ENCODE measurements at places on chromosomes 2 and 18.
A peak's percentile ranks its signal among the peaks of the same experiment; 100 is the strongest.

- peak; percentile 10 for DNase-seq
These were observed 96.7 kb upstream of the COPS8 start for GRCh38 chr2:236988690-236989624.

GRCh38 chr18:23337599-23338444, 115.3 kb upstream of the RIOK3 start:
- DNase-seq = peak; percentile 42

- no peak for DNase-seq
These were observed 63.0 kb upstream of the CCBE1 start for GRCh38 chr18:59760212-59760611.

DNA sequence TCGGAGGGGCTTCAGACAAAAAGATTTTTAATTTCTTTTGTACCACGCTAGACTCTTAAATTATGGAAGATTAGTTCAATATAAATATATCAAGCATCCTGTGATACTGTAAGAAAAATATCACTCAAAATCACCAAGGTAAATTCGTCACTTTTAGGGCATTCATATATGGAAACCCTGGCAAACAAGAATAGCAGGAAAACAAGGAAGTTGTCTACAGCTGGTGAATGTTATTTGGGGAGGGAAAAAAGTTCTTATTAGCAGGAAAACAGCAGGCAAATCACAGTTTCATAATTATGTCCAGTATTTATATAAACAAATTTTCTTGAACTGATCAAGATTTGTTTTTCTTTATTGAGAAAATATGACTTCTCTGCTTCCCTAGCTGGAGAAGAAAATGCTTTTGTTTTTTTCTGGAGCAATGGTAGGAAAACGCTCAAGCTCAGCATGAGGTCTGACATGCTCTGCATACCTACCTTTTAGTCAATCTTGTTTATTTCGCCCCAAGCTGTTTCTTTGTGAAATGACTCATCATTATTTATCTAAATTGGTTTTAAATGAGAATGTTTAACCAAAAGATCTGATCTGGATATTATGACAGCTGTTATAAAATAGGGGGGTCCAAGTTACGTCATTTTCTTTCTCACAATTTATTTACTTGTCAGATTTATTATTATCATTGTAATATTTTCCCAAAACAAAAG, 14.7 kb downstream of the LINC00305 start:
- DNase-seq = peak; percentile 65

DNA sequence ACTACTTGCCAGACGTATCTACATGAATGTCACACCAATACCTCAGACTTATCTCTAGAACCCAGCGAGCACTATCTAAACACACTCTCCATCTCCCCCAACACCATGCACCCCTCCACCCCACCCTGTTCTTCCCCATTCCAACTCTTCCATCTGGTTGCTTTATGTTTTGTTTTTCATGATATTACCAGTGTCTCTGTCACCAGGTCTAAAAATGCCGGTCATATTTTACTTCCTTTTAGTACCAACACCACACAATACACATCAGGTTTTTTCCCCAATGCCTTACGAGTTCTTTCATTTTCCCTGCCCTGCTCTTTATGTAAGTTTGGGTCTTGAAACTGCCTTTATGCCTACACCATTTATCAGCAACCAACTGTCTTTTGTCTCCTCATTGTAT, 10.2 kb upstream of the ITGA4 start:
- DNase-seq = no peak

DNA sequence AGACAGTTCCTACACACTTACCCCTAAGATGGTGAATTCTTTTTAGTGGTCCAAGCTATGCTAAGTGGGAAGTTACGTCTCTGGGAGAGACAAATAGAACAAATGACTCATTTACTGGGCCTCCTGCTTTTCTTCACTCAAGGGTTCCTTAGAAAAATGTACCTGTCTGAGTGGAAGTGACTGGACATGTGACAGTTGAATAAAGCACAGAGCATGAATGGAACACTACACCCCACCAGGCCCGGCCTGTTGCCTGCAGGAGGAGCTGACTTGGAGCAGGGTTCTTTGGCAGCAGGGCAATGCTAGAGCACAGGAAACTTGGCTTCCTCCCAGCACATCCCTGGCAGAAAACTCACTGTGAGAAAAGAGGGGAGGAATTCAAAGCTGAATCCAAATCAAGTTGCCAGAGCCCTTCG, 451.0 kb upstream of the SETBP1 start:
- DNase-seq = no peak

DNA sequence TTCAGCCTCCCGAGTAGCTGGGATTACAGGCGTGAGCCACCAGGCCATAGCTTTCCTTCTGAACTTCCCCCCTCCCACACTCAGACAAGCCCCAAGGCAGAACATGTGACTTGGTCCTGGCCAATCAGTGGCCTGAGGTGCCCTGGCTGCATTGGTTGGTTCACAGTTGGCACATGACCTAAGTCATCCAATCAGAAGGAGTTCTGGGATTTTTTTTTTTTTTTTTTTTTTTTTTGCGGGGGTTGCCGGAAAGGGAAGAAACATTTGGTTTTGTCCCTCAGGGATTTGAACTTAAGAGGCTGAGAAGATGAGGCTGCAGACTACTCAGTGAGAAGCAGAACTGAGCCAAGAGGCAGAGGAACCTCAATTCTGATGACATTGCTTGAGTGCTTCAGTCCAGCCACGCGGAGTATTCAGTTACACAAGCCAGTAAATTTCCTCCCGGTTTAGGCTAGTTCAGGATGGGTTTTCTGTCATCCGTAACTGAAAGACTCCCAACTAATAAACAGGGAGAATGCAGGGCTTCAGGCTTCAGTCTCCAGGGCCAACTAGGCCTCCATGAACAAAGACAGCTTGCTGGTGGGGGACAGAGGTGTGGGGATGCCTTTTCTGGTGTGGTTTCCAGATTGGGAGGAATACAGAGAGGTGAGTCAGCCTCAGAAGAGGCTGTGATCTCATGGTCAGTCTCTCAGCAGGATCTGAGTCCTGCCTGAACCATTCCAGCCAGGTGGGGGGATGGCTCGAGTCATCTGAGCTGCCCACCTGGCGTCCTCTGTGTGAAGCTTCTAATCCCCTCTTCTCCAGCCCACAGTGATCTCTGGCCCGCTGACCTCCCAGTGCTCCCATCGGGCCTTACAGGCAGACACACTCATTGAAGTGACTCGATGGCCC, 9.2 kb downstream of the PTMA start:
- no peak for DNase-seq

- no peak for DNase-seq
These were observed 329.1 kb upstream of the PKDCC start for GRCh38 chr2:41718705-41719104.

Data from neural progenitor cell (in vitro differentiated cells).